ENCODE measurements at places on chromosomes 7 and 10.

GRCh38 chr10:69583106-69583505, 9.9 kb upstream of the NEUROG3 start:
- DNase-seq, result peak; percentile 13

DNA sequence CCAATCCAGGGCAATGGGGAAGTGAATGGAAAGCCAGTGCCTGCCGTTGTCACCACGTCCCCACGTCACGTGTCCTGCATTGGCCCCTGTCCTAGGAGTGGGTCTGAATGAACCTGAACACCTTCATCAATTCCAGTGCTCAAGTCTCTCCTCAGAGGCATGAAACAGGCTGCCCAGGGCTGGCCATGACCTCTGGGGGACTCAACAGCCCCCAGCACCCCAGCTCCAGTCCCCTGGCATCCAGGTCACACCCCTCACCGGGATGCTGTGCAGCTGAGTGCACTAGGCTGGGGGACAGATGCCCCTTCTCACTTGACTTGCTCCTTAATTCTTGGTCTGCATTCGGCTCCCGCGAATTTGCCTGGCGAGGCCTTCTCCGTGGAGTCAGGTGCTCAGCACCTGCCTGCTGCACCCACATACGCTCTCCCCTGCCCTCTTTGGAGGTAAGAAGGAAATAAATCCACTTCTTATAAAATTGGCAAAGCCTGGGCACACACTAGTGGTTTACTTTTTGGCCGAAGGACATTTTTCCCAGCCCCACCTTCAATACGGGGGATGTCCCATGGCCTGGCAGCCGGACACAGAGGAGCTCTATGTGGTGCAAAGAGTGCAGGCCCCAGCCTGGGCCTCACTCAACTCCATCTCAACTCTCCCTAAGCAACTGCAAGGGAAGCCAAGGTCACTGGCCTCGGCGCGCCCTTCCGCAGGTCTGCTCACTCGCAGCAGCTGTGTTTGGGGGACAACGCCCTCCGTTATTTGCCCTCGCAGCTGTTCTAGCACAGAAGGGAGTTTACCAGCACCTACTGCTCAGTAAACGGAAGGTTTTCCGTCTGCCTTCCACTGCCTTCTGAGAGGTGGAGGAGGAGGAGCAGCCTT, 77.6 kb upstream of the SHH start:
- no peak for DNase-seq

- no peak for DNase-seq
Measured at GRCh38 chr7:55591282-55591931, 19.1 kb upstream of the VOPP1 start.

DNA sequence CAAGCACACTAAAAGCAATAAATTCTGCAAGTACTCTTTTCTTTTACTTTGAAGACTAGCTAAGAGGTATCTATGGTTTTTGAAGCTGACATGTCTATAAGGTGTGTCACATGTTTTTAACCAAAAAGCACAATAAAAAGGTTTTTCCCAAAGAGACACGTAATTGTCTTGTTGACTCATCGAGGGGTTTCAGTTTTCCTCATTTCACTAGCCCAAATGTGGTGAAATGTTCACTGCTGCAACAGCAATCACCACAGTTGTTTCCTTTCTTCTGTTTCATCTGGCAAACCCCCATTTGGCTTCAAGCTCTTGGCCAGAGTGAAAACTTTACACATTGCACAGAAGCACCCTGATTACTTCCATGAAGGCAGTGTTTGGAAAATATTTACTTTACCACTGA, 3.8 kb upstream of the HOXA4 start:
- DNase-seq, result no peak

- DNase-seq, result peak; percentile 44
Measured at GRCh38 chr10:29304264-29304994, 15.6 kb downstream of the LYZL1 start.

GRCh38 chr7:114298011-114298410, 116.6 kb upstream of the FOXP2 start:
- no peak for DNase-seq

GRCh38 chr10:84008878-84009277, 130.4 kb upstream of the GHITM start:
- DNase-seq, result no peak

DNA sequence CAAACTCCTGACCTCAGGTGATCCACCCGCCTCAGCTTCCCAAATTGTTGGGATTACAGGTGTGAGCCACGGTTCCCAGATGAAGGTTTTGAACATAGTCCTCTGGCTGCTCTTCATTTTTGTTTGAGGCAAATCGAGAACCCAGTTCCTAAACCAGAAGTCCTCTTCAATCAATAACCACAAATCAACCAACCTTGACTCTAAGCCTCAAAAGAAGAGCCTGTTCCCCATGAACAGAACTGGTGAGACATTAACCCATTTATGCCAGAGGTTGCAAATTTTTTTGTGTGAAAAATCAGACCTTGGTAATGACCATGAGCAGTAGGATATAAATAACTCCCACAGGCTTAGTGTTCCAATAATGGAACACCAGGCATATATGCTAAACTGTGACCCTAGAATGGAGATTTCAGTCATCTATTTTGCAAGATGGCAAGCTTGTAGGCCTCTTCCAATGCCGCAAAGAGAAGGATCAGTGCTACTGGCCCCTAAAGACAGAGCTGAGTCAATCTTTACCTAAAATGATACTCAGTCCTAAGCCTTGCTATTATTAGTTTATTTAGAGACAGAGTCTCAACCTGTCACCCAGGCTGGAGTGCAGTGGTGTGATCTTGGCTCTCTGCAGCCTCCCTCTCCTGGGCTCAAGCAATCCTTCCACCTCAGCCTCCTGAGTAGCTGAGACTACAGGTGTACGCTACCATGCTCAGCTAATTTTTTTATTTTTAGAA, 15.9 kb downstream of the KPNA7 start:
- no peak for DNase-seq

GRCh38 chr7:43584195-43584586, 1.3 kb downstream of the STK17A start:
- DNase-seq, result no peak

- no peak for DNase-seq
Measured at GRCh38 chr7:70855373-70855772, 276.6 kb upstream of the GALNT17 start.

DNA sequence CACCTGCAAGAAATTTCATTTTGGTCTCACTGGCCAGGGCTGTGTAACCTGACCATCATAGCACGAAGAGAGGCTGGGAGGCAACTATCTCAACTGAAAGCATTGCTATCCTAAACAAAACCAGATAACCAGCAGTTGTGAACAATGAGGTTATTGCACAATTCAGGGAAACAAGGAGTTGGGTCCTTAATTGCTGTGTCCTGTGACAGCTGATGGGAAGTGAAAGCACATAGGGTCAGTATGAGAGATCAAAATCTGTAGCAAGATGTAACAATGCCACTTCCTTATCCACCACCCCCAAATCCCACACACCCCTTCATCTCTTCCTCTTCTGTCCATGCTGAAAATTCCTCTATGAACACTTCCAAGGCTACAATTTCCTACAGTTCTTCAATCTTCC, 80.2 kb downstream of the HTR7 start:
- no peak for DNase-seq

Measured in DMS153 (cell line).